ENCODE measurements at places on chromosomes 5 and 9. TPM values are rescaled to one million over a fixed set of nuclear protein-coding genes. Genes with fewer than 3 reads are reported as not detected.

DNA sequence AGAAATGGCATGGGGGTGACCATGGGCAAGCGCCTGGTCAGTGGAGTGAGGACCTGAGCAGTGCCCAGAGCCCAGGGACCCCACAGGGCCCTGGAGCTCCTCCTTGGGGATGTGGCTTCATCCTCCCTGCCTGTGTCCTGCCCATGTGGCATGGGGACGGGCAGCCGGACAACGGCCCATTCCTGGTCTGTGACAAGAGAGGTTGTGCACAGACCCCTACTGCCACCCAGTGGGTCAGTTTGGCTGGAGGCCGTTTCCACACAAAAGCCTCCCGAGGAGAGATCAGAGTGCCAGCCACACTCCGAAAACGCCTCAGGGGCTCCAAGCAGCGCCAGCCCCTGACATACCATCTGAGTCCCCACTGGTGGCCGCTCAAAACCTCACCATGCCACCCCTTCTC is 19.8 kb downstream of the SLC6A18 start:
- DNase-seq, result no peak

DNA sequence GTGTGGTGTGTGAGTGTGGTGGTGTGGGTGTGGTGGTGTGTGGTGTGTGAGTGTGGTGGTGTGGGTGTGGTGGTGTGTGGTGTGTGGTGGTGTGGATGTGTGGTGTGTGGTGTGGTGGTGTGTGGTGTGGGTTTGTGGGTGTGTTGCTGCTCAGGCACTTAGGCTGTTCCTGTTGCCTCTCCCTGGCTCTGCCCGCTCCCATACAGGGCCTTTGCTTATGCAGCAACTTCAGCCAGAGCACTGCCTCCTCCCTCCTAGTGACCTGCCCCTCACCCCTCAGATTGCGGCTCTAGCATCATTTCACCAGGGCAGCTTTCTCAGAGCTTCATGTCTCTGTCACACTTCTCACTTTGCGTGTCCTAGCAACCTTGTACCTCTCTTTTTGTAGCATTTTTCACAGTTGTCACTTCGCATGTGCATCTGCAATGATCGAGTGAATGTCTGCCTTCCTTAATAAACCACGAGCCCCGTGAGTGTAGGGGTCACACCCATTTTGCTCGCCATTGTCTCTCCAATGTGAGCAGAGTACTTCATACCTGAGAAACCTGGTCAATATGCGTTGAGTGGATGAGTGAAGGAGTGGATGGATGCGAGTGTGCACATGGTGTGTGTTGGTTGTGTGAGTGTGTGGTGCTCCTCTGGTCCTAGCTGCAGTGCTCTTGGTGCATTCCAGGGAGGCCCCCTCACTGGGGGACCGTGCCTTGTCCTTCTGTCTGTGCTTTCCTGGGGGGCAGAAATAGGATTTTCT is 167.9 kb upstream of the PANK3 start:
- no peak for DNase-seq

Gene PPP3R2
- not detected for total RNA-seq

Gene TXNDC8
- not detected for total RNA-seq

DNA sequence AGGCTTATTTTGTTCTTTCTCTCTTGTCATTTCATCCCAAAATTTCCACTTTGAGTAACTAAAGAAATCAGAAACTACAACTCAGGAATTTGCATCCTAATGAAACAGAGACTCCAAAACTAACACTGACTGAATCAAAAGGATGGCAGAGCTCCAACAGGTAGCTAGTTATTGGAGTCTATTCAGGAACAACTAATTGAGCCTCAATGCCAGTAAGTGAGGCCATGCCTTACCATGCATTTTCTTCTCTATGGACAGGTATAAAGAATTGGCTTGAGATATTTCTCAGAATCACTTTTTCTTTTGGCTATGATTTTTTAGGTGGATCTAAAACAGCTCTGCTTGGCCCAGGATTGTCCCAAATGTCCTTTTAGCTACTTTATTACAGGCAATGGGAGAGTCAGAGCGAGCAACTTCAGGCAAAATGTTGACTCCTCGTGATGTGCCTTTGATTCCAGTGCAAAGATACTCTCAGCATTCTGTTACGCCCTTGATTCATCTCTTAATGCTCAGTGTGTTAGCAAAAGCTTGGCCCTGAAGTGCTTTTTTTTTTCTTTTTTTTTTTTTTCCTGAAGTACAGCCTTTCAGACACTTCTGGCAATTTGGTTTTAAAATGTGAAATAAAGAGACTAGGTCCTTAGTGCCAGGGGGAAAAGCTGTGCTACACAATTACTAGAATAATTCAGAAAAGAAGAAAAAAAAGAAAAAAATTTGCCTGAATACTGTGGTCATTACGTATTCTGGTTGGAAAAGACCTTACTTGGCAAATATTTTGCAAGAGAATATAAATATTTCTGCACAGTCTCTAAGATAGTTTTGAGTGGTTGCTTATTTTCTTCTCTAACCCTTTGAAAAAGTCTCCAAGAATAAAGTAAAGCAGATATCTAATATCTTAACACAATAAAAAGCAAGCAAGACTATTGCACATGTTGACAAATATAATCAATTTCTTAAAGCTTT is 423.7 kb downstream of the ANXA1 start:
- no peak for DNase-seq

DNA sequence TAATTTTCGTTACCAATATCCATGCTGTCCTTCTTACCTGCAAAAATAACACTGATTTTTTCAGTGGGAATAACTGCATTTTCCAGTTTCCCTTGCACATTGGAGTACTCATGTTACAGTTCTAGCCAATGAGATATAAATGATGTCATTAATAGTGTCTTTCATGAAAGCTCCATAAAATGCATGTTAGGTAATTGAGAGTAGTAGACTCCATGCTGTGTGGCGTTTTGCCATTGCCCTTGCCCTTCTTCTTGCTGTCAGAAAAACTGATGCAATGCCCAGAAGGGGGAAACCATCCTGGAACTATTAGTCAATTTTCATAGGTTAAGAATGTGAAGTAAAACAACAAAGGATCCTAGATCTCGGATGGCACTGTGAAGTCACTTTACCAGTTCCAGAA is 1765.3 kb downstream of the EFNA5 start:
- no peak for DNase-seq

Gene ADAMTS6
- total RNA-seq, result 19.0 TPM

Gene SCGB3A2
- not detected for total RNA-seq

GRCh38 chr5:180553530-180553929 is 37.8 kb downstream of the SCGB3A1 start:
- no peak for DNase-seq

GRCh38 chr5:3417376-3417943 is 178.2 kb upstream of the IRX1 start:
- DNase-seq, result no peak

Gene CCDC183
- total RNA-seq, result 2.3 TPM

DNA sequence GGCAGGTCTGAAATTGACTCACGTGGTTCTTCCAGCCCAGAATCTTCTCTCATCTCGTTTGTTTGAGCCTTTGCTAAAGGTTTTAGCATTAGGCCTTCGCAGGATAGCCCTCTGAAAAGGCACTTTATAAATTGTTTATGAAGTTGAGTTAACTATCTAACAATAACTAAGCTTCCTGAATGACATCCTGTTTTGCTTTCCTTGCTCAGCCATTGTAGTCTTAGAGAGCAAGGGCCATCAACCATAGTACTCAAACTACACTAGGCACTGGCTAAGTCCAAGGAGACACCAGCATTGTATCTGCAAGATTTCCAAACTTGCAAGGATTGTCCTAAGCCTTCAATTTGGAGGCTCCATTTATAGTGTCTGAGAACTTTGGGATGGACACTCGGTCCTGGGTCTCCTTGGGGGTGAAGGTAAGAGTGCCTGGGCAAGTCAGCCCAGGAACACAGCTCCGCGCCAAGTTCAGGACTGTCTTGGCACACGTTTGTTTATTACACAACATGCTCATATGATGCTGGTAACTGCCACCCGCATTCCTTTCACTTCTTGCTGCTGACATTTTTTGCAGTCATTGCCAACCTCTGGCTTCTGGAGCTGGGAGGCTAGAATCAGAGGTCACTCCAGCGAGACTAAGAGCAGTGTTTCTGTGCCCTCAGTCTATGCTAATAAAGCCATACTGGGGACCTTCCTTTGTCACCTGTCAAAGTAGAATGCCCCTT is 151.1 kb downstream of the ESM1 start:
- no peak for DNase-seq

GRCh38 chr9:99511723-99512122 is 289.6 kb downstream of the SEC61B start:
- DNase-seq, result no peak

- no peak for DNase-seq
These were observed 19.4 kb downstream of the OR2Y1 start for GRCh38 chr5:180720486-180720885.

Gene GGTA1
- 8.4 TPM for total RNA-seq

Gene TICAM2
- 3.3 TPM for total RNA-seq

GRCh38 chr9:136081826-136082495 is 13.1 kb downstream of the NACC2 start:
- DNase-seq, result no peak

DNA sequence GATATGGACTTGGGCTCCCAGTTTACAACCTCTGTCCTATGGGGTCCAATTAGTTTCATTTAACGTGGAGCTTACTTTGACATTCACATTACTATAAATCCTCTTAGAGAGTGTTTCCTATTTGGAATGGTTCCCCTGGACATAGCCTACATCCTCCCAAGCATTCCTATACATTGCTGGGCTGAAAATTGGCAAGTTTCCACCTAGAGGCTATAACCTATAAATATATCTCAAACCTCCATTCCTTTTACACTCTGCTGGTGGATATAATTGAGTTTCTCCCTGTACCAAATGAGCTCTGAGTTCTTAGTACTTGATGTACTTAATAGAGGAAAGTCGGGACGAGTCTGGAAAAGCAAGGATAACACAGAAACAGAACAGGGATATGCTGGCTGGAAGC is 172.8 kb downstream of the ASTN2 start:
- no peak for DNase-seq

Gene RNF180
- 14.8 TPM for total RNA-seq

GRCh38 chr5:118236108-118236849 is 752.1 kb downstream of the DTWD2 start:
- DNase-seq, result no peak

Gene TOR4A
- 61.6 TPM for total RNA-seq

DNA sequence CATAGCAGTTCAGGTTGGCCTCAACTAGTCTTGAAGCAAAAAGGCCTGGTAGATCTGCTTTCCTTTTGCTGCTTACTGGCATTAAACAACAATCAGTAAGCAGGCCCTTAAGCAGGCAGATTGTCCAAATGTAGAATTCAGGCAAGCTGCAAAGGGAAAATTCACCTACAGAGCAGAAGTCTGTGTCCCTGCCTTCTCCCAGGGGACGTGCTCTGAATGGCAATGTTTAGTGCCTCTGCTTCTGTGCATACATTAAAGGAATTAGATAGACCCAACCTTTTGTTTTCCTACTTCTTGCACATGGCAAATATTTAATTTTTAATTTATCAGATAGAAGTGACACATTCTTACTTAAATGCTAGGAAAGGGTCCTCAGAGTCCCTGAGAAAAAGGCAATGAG is 328.8 kb upstream of the PIK3R1 start:
- DNase-seq, result no peak

DNA sequence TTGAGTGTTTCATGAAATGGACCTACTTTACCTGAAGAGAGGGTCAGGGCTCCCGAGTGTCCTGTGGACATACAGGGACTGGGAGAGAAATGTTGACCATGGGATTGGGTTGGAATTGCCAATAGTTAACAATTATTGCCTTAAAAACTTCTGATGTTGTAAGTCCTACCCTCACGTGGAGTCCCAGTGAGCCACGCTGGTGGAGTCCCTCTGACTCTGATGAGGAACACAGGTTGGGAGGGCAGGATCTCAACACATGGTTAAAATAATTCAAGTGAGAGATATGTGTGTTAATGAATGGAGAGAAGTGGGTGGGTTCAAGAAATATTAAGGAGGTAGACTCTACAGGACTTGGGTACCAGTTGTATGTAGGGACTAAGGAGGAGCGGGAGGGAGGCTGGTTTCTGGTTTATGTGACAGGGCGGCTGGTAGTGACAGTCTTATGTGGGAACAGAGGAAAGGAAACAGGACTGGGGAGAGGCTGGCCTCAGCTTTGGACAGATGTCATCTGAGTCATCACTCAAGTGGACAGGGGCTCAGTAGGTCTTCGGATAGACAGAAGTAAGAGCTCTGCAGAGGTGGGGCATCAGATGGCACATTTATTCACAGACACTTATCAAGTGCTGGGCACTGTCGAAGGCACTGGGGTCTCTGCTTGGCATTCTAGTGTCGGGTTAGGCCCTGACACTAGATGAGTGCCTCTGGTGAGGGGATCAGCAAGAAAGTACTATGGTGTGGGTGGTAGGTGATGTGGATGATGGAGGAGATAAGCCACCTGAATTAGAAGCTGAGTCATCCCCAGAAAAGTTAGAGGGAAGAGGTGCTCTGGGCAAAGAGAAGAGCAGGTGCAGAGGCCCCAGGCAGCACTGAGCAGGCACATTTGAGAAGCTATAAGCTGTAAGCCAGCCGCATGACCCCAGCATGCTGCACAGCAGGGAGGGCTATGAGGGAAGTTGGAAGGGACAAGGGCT is 27.2 kb downstream of the MAML1 start:
- no peak for DNase-seq

GRCh38 chr9:113658545-113658895 is 195.0 kb downstream of the RGS3 start:
- no peak for DNase-seq

GRCh38 chr9:91555132-91555531 is 131.5 kb upstream of the NFIL3 start:
- no peak for DNase-seq

Gene RAB3C
- 1.4 TPM for total RNA-seq

DNA sequence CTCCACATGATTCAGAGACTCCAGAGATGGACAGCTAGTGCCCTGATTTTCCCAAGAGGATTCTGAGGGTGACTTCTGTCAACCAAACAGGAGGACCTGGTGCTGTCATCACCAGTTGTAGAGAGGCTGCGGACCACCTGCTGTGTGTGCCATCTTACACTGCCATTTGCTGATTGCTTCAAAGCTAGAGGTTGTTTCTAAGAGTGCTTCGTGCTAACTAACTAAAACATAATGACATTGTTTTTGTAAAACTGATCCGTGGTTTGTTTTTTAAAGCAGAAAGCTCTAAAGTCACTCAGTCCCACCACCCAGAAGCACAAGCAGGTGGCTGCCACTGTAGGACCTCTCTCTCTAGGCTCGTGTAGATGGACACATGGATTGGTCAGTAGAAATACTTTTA is 12.2 kb downstream of the TENT4A start:
- no peak for DNase-seq

GRCh38 chr9:71665247-71665646 is 103.1 kb downstream of the CEMIP2 start:
- DNase-seq, result no peak

Data from mucosa of gallbladder (tissue), 1 donor.